D721Med (cell line): ENCODE measurements at places on chromosomes 4 and X.

- no peak for DNase-seq
These were observed 767 bp downstream of the PAQR3 start for GRCh38 chr4:78938474-78938867.

DNA sequence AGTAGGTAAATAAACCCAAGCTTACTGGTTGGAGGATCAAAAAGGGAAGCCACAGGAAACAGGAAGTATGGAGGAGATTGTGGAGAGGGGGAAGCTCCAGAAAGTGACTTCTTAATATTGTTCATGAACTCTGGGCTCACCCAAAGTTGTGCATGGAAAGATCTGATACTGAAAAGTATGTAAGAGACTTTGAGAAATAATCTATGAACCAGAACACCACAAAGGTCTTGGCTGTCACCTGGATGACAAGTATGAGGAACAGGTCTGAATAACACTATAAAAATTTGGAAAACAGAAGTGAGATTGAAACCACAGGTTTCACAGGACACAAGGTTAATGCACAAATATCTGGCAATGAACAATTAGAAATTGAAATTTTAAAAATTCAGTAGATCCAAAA, 567.4 kb downstream of the INPP4B start:
- no peak for DNase-seq

DNA sequence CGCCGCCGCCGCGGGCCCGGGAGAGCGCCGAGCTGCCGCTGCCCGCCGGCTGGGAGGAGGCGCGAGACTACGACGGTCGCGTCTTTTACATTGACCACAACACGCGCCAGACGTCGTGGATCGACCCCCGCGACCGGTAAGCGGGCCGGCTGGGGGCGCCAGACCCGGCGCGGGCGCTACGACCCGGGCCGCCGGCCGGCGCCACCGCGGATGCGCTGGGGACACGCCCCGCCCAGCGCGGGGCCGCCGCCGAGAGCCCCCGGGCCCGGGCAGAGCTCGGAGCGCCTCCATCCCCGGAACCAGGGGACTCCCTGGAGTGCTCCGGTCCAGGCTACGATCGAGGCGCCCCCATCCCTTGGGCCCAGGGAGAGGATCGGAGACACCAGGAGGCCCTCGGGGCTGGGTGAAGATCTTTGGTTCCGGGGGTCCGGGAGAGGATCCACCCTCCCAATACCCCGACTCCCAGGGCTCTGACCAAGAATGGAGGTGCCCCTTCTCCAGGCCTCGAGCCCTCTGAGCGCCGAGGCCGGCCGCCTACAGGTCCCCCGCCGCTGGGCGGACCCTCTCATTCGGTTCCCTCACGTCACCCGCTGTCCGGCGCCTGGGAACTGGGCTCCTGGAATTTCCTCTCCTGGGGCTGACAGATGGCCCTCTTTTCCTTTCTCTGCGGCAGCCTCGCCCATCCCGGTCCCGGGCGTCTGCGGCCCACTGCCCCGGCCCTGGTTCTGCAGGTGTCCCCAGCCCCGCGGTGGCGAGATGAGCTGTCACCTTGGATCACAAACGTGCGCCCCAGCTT, 48.8 kb downstream of the CLDN34 start:
- no peak for DNase-seq

- DNase-seq = no peak
These were observed 89.3 kb upstream of the MAML3 start for GRCh38 chr4:140243278-140243753.

DNA sequence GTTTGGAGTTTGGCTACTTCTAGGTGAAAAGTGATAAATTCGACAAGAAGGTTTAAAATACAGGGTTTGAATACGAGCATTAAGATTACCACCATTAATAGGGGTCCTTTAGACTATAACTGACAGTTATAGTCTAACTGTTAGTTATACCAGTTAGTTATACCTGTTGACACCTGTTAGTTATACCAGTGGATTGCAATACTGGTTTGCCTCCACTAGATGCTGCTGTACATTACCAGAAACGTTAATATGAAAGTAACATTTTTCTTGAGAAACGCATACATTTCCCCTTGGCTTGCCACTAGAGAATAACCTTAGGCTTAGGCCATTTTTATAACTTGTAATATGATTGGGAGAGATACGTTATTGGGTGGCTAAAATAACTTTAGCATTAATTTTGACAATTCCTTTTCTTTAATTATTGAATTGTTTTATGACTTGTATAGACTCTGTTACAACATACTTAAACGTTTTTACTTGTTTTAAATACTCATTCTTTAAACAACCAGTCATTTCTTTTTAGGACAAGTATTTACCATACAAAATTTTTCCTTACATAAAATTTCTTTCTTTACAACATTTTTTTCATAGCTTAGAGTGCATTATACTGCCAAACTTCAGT, 911.2 kb downstream of the FSTL5 start:
- DNase-seq = no peak

GRCh38 chr4:10461091-10461849, 4.0 kb upstream of the ZNF518B start:
- peak; percentile 17 for DNase-seq

DNA sequence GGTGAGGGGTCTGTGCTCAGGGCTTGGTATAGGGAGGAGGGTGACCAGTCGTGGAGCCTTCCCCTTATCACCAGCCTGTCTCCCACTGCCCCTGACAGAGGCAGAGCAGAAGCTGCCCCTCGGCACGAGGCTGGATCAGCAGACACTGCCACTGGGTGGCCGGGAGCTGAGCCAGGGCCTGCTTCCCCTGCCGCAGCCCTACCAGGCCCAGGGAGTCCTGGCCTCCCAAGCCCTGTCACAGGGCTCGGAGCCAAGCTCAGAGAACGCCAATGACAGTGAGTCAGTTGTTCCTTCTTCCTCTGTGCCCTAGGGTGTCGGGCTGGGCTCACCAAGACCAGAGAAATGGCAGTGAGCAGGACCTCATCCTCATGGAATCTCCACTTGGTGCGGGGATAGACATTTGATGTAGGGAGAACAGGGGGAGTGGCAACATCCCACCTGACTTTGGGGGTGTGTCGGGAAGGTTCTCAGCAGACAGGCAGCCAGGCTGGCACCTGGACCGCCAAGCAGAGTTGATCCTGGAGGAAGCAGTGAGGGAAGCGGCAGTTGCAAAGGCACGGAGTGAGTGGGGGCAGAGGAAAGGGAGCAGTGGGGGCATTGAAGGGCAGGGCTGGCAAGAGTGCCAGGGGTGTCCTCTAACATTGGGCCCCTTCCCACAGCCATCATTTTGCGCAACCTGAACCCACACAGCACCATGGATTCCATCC, 14.3 kb upstream of the UBA1 start:
- no peak for DNase-seq

DNA sequence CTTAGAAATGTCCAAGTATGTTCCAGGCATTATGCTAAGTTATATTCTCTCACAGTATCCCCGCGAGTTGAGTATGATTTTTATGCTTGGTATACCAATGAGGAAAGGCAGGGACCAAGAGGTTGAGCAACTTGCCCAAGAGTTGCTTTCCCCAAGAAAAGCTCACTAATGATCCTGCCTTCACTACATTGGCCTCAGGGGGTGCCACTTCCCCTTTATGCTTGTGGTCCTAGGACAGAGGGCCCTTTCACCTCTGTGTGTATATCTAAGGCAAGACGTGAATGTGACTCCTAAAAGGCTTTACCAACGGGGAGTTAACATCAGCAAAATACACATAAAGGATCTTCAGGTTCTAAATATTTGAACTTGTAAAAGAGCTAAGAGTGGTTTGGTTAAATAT, 164.4 kb upstream of the CPEB2 start:
- no peak for DNase-seq

GRCh38 chrX:100895365-100896075, 21.4 kb upstream of the NOX1 start:
- DNase-seq = no peak

- no peak for DNase-seq
These were observed 47.5 kb downstream of the NKX6-1 start for GRCh38 chr4:84451546-84451945.

- DNase-seq = no peak
These were observed 1.2 kb upstream of the EFHC2 start for GRCh38 chrX:44344687-44345086.

GRCh38 chr4:48710446-48711209, 69.5 kb downstream of the FRYL start:
- DNase-seq = no peak

DNA sequence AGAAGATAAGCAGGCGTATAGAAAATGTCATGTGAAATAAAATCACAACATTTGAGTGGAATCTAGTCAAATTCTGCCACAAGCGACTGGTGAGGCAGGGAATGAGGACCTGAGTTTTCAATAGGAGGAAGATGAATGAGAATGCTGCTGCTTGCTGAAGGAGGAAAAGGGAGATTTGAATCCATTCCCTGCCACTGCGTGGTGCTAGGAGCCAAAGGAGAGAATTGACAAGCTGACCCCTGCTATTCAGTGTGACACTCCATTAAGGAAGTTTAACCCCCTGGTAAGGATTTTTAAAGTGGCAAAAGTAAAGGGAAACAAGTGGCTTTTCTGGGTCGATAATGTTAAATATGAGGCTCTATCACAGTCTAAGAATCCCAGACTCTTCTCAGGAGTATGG, 314.0 kb downstream of the NAF1 start:
- DNase-seq = no peak

DNA sequence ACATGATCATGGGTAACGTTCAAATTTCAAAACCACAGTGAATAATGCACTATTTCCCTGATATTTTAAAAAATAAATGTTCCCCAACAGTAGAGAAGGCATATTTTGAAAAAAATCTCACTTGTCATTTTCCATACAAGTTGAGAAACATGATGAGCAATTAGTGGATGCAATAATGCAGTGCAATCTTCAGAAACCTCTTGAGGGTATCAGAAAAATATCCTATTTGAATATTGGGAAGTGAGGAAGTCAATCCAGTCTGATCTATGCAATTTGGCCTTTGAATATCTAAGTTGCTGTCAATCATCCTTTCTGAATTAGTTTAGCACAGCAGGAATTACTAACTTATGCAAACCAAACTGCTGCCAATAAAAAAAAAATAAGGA, 776.8 kb downstream of the PCDH18 start:
- DNase-seq = no peak

GRCh38 chr4:113644398-113644797, 117.1 kb downstream of the CAMK2D start:
- no peak for DNase-seq

- DNase-seq = no peak
These were observed 3.3 kb upstream of the SUPT20HL1 start for GRCh38 chrX:24357106-24357505.

DNA sequence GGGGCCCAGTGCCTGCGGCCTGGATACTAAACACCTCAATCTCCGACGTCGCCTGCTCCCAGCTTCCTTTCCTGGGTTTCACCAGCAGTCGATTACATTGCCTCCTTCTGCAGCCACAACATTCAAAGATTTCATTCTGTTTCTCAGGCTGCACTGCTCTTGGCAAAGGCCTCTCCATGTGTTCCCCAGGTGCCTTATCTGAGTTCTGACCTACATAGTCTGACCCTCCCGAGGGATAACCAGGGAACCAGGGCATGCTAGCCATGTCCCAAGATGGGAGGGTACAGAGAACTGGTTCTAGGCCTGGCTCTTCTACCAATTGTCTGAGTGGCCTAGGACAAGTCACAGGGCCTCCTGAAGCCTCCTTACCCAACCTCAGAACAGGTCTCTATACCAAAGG, 62.2 kb upstream of the ACSL1 start:
- DNase-seq = no peak

DNA sequence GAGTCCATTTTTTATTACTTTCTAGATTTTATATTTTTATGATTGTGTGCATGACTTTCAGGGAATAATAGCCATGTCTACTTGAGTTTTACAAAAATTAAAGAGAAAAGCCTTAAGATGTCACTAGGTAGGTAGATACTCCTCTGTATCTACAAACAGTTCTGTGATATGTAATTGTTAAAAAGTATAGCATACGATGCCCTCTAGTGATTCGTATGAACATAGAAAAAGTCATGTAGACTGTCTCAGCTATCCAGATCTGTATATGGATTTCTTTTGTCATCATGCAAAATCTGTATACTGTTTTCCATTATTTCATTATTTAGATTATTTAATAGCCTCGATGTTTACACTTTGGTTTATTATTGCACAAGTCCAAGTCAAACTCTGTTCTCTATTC, 856.6 kb downstream of the CENPC start:
- no peak for DNase-seq

DNA sequence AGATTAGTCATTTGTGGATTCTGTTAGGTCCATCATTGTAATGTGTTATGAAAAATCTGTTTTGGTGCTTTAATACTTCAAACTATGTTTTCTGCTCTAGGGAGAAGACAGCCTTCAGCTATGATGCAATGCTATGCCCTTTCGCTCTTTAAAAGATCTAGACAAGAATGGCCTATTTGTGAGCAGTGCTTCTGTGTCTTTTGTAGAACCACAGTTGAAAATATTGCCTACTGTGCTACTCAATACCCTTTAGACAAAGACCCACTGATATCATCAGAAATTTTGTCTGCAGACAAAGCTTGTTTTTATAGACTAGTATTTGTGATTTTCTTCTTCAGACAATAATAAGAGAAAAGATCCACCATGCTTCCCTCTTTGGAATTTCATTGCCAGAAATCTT, 44.6 kb upstream of the SLITRK2 start:
- DNase-seq = no peak

DNA sequence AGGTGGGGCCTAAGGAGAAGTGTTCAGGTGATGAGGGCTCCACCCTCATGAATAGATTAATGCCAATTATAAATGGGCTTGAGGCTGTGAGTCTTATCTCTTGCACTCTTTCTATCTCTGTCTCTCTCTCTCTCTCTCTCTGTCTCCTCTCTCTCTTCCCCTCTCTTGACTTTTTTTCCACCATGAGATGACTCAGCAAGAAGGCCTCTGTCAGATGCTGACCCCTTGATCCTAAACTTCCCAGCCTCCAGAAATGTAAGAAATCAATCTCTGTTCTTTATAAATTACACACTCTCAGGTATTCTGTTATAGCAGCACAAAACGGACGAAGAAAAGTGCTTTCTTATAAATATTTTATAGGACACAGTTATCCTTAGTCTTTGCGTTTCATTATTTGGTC, 184.9 kb upstream of the PCDH7 start:
- DNase-seq = no peak

DNA sequence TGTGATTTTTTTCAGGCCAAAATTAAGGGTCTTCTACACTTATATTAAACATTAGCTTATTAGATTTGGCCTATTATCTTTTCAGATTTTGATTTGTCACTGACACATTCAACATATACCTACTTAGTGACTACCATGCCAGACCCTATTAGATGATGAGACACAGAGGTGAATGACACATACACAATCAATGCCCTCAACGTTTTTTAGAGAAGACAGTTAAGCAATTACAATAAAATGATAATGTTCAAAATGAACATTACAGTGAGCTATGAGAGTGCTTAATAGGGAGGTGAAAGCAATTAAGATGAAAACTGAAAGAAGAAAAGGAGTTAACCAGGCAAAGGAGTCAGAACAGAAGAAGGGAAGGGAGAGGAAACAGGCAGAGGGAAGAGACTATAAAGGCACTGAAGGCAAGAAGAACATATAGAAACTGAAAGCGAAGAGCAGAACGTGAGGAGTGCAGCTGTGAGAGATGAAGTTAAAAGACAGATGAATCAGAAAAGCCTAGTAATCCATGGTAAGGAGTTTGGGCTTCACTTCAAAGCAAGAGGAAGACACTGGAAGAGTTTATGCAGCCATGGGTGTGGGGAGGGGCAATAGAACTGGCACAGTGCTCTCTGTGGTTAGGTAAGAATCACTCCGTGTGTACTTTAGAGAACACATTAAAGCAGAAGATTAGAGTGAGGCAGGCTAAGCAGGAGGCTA, 119.0 kb downstream of the REELD1 start:
- DNase-seq = no peak

- DNase-seq = no peak
These were observed 78.3 kb downstream of the FHDC1 start for GRCh38 chr4:153014460-153014859.

- no peak for DNase-seq
These were observed 239.6 kb downstream of the GBA3 start for GRCh38 chr4:22932326-22932725.

- no peak for DNase-seq
These were observed 651.8 kb downstream of the C4orf33 start for GRCh38 chr4:129747756-129748155.
